ENCODE measurements at places on chromosomes 6 and 20.

- no peak for DNase-seq
Observed at GRCh38 chr20:39318911-39319310, 356.8 kb downstream of the DHX35 start.

DNA sequence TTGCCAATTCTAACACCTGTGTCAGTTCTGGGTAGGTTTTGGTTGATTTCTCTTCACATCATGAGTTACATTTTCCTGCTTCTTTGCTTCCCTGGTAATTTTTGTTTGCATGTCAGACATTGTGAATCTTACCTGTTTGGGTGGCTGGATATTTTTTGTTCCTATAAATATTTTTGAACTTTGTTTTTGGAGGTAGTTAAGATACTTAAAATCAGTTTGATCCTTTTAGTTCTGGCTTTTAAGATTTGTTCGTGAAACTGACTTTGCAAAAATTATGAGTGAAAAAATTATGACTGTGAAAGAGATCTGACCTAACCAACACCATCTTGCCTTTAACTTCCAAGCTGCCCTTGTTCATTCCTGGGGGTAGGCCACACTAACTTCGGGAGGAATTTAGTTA is 69.5 kb downstream of the BCAS1 start:
- DNase-seq: no peak

GRCh38 chr6:109118871-109119354 is 23.6 kb downstream of the CEP57L1 start:
- DNase-seq: no peak

DNA sequence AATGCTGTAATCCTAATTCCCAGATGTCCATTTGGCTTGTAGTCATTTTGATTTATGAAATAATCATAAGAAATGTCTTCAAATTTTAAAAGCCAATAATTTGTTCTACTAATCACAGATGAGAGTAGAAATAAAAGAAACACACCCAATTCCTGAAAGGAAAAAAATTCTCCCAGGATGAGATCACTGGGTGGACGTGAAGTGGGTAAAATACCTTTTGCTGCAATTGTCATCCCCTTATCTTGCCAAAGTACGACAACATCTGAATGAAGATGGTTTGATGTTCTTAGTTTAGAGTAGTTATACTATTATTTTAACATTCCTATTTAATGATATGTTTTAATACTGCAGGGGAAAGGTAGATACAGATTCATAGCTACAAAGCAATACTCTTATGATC is 33.7 kb downstream of the MTHFD1L start:
- DNase-seq: no peak

DNA sequence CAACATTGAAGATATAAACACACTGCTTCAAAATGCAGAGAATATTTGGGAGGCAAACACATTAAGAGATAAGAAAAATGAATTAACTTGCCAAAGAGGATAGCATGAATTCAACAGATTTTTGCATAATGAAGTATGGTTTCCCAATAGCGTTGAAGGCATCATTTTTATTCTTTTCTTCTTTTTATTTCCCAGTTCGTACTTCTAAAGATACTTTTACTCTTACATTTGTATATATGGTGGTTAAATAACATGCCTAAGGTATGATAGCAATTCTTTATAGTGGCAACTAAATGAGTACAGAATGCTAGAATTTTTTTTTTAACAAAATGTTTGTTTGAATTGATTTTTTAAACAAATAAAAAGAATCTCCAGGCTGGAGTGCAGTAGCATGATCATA is 473.4 kb upstream of the MARCKS start:
- DNase-seq: no peak

DNA sequence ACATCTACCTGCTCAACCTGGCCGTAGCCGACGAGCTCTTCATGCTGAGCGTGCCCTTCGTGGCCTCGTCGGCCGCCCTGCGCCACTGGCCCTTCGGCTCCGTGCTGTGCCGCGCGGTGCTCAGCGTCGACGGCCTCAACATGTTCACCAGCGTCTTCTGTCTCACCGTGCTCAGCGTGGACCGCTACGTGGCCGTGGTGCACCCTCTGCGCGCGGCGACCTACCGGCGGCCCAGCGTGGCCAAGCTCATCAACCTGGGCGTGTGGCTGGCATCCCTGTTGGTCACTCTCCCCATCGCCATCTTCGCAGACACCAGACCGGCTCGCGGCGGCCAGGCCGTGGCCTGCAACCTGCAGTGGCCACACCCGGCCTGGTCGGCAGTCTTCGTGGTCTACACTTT is 619 bp downstream of the SSTR4 start:
- DNase-seq: no peak

GRCh38 chr6:148573922-148574321 is 172.9 kb upstream of the UST start:
- no peak for DNase-seq

GRCh38 chr6:71043902-71044301 is 87.0 kb upstream of the B3GAT2 start:
- DNase-seq: no peak

DNA sequence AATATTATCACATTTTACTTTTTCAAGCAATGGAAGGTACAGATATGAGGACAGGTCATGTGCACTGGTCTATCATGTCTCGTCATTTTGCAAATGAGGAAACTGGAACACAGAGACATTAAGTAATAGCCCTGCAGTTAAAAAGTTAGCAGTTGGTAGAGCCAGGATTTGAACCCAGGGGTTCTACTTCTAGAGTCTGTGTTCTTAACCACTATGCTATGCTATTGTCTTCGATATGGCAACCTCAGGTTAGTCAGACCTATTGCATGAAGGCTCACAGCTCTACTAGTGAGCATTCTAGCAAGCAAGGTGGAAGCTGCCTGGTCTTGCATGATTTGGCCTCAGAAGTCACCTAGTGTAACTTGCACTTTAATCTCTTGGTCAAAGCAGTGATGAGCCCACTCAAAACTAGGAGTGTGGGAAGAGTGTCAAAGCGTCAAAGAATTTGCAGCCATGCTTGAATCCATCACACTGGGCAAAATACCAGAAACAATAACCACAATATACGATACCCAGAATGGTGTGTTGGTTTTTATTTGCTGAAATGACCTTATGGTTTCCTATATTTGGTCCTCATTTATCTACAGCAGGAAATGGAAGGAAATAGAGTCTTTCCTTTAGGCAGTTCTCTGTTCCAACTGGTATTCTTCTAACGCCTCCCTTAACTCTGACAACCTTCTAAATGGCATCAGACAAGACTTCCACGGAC is 20.4 kb upstream of the BMP2 start:
- no peak for DNase-seq

DNA sequence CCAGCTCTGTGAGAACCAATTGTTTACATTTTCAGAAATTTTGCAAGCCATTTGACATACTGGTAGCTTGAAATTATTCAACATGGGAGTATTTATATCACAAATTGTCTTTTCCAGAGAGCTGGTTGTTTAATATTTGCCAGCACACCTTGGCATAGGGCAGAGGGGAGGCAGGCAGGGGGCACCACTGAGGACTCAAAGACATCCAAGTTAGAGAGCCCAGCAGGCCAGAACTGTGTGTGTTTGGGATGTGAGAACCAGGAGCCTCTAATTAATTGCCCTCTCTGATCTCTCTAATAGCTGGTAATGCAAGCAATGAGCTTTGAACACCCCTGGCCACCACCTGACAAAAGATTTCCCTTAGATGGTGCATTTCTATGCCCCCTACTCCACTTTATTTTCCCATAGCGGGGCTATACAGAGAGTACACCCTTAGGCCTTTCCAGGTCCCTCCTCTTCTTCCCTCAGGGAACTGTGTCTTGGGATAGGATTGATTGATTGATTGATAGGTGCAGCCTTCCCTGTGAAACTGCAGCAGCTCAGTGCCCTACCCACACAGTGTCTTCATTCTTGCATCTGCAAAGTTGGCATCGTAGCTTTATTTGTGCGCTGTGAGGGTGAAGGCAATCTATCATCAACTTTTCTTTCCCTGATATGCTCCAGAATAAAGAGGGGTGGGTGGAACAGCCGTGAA is 29.2 kb downstream of the MOCS1 start:
- DNase-seq: no peak

- no peak for DNase-seq
Observed at GRCh38 chr6:53888931-53889330, 94.1 kb downstream of the LRRC1 start.

- DNase-seq: no peak
Observed at GRCh38 chr20:44334709-44335108, 2.1 kb upstream of the R3HDML start.

GRCh38 chr6:118317581-118318563 is 230.2 kb upstream of the PLN start:
- DNase-seq: no peak

GRCh38 chr6:72140795-72141194 is 254.4 kb downstream of the RIMS1 start:
- DNase-seq: no peak
